ENCODE measurements at places on chromosomes 16 and 17. TPM values are rescaled to one million over a fixed set of nuclear protein-coding genes. Genes with fewer than 3 reads are reported as not detected.

GRCh38 chr16:12120982-12121652, 144.6 kb downstream of the SNX29 start:
- DNase-seq = no peak

The GNG13 gene
- total RNA-seq = not detected

The CYGB gene
- total RNA-seq = 12.2 TPM

The PRCD gene
- 0.31 TPM for total RNA-seq

GRCh38 chr16:53787423-53787822, 83.5 kb downstream of the FTO start:
- no peak for DNase-seq

- no peak for DNase-seq
Observed at GRCh38 chr17:8031261-8031661, 7.6 kb upstream of the ALOX15B start.

GRCh38 chr17:80832266-80832676, 159.4 kb upstream of the CHMP6 start:
- DNase-seq = peak; percentile 78

The CIBAR2 gene
- not detected for total RNA-seq

DNA sequence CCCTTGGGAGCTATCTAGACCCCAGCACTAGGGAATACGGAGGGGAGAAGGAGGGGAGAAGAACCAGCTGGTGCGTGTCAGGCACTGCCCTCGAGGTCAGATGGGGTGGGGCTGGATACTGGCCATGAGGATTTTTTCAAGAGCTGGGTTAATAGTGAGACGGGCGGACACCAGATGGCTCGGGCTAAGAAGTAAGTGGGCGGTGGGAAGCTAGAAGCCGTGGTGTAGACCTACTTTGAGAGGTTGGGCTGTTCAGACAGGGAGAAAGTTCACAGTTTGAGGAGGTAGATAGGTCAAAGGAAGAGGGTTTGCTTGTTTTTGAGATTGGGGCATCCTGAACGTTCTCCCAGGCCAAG, 303.8 kb downstream of the SEC14L1 start:
- DNase-seq = peak; percentile 70

The CNTNAP1 gene
- total RNA-seq = 14.7 TPM

DNA sequence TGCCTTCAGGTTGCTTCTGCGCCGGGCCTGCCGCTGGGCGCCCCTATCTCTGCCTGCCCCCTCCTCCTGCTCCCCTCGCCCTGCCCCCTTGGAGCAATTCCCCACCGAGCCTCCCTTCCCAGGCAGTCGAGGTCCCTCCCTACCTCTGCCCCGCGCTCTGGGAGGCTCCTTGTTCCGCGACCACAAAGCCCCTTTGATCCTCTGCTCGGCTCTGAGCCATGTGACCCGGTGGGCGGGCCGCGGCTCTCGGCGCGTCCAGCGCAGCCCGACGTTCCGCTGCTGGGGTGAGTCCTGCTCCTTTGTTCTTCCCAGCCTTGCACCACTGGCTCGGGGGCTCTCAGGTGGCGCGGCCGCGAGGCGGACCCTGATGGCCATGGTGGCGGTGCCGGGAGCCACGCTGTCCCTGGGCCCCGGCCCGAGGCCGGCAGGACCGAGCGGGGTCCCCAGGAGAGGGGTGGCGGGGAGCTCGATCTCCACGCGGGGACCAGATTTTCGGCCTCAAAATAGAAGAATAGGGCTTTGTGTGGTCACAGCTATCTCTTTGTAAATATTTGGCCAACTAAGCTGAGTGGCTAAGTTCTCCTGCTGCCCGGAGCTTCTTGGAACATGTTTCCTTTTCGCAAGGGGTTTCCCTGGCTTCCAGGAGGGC, 310.6 kb downstream of the SEC14L1 start:
- peak; percentile 89 for DNase-seq

GRCh38 chr17:14067347-14067746, 2.0 kb upstream of the COX10 start:
- no peak for DNase-seq

- DNase-seq = peak; percentile 51
Observed at GRCh38 chr17:1110862-1111598, 68.8 kb downstream of the ABR start.

GRCh38 chr17:28365487-28365886, 488 bp upstream of the SEBOX start:
- DNase-seq = no peak

The SDR42E2 gene
- not detected for total RNA-seq

The MYH1 gene
- total RNA-seq = 15.4 TPM

DNA sequence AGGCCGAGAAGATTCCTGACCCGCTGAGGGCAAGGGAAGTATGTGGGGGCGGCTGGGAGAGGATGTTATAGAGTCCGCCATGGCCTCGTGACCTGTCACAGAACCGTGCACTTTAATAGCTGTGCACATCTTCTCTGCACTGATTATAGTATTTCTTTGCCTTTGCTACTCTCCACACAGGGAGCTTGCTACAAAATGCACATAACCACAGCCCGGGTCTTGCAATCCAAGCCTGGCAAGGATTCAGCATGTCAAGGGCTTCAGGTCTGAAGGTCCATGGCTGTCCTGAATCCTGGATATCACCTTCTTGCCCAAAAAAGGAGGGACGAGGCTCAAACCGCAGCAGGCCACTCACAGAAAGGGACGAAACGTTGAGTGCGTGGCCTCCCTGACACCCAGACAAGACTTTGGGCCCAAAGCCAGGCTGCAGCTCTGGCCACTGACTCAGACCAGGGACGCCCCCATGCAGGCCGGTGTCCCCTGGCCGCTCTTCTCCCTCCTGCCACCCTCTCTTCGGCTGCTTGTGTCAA, 43.7 kb downstream of the USP22 start:
- DNase-seq = no peak

GRCh38 chr17:6608321-6608720, 32.2 kb downstream of the KIAA0753 start:
- DNase-seq = no peak

GRCh38 chr16:8619671-8620370, 1.7 kb upstream of the METTL22 start:
- no peak for DNase-seq

The KRTAP16-1 gene
- not detected for total RNA-seq

- DNase-seq = no peak
Observed at GRCh38 chr17:36074365-36074764, 10.3 kb downstream of the CCL18 start.

The SMIM5 gene
- total RNA-seq = 5.9 TPM

The TBC1D3 gene
- total RNA-seq = not detected

The ZMYND15 gene
- not detected for total RNA-seq

Data from tongue (tissue), 3 donors.